ENCODE measurements at places on chromosomes 2 and 18.

- no peak for DNase-seq
Observed at GRCh38 chr18:77305676-77306075, 56.0 kb downstream of the GALR1 start.

DNA sequence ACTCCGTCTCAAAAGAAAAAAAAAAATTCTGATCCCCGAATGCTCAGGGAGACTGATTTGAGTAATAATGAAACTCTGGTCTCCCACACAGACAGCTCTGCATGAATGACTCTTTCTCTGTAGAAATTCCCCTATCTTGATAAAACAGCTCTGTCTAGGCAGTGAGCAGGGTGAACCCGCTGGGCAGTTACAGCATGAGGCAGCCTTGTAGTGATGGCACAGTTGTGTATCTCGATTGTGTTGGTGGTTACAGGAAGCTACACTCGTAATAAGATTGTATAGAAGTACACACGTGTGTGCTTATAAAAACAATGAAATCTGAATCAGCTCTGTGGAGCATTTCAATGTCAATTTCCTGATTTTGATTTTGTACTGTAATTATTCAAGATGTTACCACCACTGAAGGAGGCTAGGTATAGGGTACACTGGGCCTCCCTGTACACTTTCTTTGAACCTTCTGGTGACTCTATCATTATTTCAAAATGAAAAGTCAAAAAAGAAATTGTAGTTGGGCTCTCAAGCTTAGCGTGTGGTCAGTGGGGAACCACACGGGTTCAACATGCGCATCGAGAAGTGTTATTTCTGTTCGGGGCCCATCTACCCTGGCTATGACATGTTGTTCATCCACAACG is 34.9 kb upstream of the ATP8B1 start:
- DNase-seq, result peak; percentile 33

DNA sequence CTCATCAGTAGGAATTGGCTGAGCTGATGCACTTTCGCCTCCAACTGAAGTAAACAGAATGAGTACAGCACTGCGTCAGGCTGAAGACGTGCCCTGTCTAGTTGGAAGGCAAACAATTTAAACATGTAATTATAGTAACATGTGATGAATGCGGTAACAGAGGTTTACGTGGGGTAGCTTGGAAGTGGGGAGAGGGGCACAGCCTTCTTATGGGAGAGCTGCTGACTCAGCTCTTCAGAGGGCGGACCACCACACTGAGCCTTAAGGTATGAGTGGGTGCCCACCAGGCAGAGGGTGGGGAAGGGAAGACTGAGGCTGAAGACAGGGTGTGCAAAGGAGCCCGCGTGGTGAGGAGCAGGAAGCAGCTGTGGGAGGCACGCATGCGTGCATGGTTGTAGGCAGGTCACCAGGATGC is 6.2 kb upstream of the EHD3 start:
- DNase-seq, result no peak

- DNase-seq, result no peak
Observed at GRCh38 chr2:10466801-10467200, 18.7 kb upstream of the ODC1 start.

GRCh38 chr2:105373895-105374401 is 24.9 kb downstream of the FHL2 start:
- DNase-seq, result peak; percentile 71

DNA sequence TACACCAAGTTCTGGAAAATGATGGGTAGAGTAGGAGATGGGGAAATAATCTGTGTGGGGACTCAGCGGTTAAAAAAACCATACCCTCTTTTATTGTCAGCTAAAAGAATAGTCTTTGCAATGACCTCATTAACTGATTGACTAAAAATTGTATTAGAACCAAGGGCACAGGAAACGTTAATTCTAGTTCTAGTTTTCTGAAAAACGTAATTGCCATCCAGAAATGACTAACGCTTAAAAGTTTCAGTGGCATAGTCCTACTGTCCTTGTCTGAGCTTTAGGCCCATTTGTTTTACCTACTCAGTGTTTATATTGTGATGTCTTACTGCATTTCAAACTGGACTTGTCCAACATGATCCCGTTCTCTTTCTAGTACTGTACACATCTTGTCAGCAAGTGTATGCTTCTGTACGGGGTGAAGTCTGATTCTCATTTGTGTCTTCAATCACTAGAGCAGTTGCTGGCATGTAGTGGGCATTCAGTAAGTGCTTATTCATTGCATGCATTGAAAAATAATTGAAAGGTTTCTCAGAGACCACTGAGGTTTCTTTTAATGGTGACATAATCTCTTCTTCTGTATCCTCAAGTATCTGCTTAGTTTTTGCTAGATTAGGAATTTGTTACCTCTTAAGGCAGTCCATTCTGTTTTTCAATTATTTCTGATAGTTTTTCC is 81.5 kb downstream of the ZNF407 start:
- DNase-seq, result peak; percentile 12

DNA sequence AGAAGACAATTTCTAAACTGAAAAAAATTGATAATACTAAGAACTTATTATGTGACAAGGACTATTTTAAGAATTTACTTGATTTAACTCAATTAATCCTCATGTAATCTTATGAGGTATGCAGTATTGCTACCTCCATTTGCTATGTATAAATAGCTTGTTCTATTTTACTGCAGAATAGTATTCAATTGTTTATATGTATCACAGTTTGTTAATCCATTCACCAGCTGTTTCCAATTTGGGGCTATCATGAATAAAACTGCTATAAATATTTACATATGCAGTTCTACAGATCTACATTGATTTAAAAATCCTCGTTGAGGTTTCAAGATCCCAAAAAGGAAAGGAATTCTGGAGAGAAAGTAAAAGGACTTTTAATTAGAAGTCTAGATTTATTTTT is 54.8 kb upstream of the DOCK10 start:
- no peak for DNase-seq

GRCh38 chr2:4269885-4270284 is 566.5 kb downstream of the DCDC2C start:
- DNase-seq, result no peak

DNA sequence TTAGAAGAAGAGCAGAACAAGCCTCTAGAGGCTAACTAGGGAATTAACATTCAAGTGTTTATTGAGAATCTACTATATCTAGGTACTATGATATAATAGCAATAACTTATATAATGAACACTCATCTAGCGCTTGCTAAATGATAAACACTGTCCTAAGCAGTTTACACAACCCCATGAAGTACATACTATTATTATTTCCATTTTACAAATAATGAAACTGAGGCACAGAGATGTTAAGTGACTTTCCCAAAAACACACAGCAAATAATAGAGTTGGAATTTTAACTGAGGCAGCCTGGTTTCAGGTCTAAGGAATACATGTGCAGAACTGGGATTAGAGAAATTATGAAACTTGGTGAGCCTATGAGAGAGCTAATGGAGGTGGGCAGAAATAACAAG is 893.4 kb downstream of the CPS1 start:
- no peak for DNase-seq

DNA sequence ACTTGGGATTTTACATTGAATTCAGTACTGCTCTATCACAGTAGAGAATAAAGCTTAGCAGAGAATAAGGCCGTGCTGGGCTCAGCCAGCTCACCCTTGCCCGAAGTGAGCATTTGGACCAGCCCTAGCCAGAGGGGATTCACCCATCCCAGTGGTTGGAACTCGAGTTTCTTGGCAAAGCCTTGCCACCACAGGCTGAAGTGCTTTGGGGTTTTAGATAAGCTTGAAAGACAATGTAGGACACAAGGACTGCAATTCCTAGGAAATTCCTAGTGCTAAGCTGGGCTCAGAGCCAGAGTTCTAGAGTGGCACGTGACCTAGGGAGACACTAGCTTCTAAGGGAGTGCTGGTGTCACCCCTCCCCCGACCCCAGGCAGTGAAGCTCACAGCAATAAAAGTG is 28.0 kb downstream of the SERPINB11 start:
- no peak for DNase-seq

- DNase-seq, result peak; percentile 40
Observed at GRCh38 chr18:58541789-58542425, 87.0 kb downstream of the ALPK2 start.

DNA sequence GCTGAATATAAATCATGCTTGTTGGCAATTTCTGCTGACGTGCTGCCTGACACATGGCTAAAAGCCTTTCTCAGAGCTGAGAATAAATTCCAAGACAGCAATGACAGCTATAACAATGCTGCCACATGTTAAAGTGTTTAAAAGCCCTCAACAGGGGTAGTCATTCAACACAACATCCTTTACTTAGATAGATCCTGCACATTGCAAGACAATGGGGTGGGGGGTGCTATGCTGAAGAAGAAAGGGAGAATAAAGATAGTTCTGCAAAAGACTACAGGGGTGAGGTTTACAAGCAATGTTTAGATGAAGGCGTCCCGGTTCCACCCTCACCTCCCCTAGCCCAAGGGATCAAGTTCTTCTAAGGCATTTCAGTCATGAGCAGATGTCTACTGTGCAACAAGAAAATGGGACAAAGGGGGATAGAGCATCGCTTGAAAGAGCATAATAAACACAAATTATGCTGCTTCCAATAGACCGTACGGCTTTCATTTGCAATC is 291.0 kb upstream of the ACVR2A start:
- no peak for DNase-seq

GRCh38 chr2:39033980-39034379 is 86.9 kb downstream of the SOS1 start:
- DNase-seq, result no peak

GRCh38 chr18:58640891-58641610 is 12.2 kb upstream of the ALPK2 start:
- no peak for DNase-seq

DNA sequence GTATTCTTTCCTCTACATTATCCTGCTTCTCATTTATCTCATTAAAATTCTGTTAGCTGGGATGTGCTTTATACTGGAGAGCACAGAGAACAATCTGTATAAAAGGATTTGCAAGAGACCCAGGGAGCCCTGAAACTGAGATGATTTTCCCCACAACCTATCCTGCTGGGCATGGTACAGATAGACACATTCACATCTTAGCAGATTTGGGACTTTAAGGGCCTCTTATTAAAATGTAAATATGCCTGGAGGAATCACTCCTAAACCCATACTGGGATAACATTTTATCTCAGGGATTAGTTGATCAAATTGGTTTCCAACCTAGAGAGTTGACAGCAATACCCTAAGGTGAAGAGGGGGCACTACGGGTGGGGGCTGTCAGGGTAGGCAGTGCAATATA is 45.5 kb downstream of the AOX1 start:
- DNase-seq, result no peak

DNA sequence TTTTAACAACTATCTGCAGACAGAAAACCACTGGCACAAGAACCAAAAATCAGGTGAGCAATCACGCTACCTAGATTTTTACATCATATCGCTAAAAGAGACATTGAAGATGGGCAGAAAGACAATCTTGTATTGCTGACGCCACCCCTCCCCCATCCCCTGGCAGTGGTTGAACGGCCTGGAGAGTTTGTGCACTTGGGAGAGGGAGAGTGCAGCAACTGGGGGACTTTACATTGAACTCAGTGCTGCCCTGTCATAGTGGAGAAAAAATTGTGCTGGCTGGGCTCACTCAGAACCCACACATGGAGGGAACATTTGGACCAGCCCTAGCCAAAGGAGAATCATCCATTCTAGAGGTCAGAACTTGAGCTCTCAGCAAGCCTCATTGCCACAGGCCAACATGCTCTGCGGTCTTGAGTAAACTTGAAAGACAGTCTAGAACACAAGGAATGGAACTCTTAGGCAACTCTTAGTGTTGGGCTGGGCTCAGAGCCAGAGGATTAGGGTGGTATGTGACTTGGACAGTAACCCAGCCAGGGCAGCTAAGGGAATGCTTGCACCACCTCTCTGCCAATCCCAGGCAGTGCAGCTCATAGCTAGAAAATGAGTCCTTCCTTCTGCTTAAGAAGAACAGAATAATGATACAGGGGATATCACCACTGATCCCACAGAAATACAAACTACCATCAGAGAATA is 220.0 kb upstream of the CYP26B1 start:
- no peak for DNase-seq

GRCh38 chr2:53289309-53290006 is 478.1 kb upstream of the CHAC2 start:
- no peak for DNase-seq

DNA sequence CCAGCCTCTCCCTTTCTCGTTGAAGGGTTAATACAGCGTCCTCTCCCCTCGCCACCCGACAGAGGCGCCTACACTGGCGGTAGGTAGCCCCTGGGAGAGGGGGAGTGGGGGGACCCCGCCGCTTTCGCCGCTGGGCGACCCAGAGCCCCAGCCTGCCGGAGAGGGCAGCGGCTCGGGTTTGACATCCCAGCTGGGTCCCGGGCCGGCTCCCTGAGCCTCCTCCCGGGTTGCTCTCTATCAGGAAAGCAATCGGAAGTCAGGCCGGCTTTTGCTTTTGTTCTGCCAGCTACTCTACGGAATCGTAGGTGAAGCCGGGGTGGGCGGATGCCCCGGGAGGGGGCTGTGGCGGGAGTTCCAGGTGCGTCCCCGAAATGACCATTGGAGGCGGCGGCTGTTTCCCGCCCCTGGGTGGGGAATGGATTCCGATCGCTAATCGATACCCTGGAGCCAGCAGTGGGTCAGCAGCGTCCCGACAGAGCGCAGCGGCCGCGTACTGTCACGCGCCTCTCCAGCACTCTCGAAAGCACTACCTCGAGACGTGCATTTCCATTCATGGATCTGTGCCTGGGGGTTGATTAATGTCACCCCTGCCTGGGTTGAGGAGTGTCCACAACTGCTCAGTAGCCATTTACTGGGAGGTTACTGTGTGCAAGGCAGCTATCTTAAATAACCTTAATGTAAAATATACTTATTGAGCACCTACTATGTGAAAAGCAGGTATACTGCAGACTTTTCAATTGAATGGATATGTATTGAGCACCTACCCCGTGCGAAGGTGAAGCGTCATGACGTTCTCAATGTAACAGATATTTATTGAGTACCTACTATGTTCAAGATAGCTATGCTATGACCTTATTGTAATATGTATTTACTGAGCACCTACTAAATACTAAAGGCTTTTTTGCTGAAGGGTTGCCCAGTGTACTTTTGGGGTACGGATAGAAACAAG is 1.1 kb downstream of the MAPK4 start:
- DNase-seq, result peak; percentile 24

GRCh38 chr2:226446406-226447001 is 353.1 kb downstream of the IRS1 start:
- no peak for DNase-seq
